ENCODE measurements at places on chromosomes 4 and X.

GRCh38 chr4:173242466-173243250 is 74.0 kb downstream of the GALNT7 start:
- no peak overlapping the region for H3K4me3 ChIP-seq
- H3K27ac ChIP-seq, result no peak overlapping the region
- H3K4me1 ChIP-seq, result peaks cover 4% of the 10 kb centered on the region
- no peaks in the 10 kb centered on the region for H3K27me3 ChIP-seq
- H3K36me3 ChIP-seq, result no peaks in the 10 kb centered on the region
- DNase-seq, result no peak

- H3K27me3 ChIP-seq, result peaks cover 28% of the 10 kb centered on the region
- peaks cover 3% of the 10 kb centered on the region for H3K4me1 ChIP-seq
- DNase-seq, result no peak
Observed at GRCh38 chr4:139847602-139848001, 182.0 kb downstream of the MGST2 start.

GRCh38 chr4:74056114-74056857 is 17.8 kb upstream of the CXCL3 start:
- H3K4me1 ChIP-seq, result no peaks in the 10 kb centered on the region
- no peak overlapping the region for H3K4me3 ChIP-seq
- no peak for DNase-seq
- no peaks in the 10 kb centered on the region for H3K27me3 ChIP-seq

GRCh38 chr4:76011018-76011670 is 3.8 kb upstream of the CXCL9 start:
- no peak overlapping the region for H3K4me3 ChIP-seq
- no peak overlapping the region for H3K27ac ChIP-seq
- DNase-seq, result no peak
- peaks cover 5% of the 10 kb centered on the region for H3K36me3 ChIP-seq
- peaks cover 8% of the 10 kb centered on the region for H3K27me3 ChIP-seq

- no peak for DNase-seq
- H3K4me1 ChIP-seq, result peaks cover 4% of the 10 kb centered on the region
- H3K36me3 ChIP-seq, result no peaks in the 10 kb centered on the region
- no peak overlapping the region for H3K27ac ChIP-seq
Observed at GRCh38 chrX:101357166-101357795, 8.7 kb upstream of the TIMM8A start.

GRCh38 chrX:155577682-155578081 is 35.1 kb downstream of the TMLHE start:
- peak; percentile 15 for DNase-seq
- peaks cover 4% of the 10 kb centered on the region for H3K36me3 ChIP-seq
- no peaks in the 10 kb centered on the region for H3K27me3 ChIP-seq
- no peak overlapping the region for H3K27ac ChIP-seq

- no peak overlapping the region for H3K4me3 ChIP-seq
- H3K4me1 ChIP-seq, result no peaks in the 10 kb centered on the region
- no peak for DNase-seq
- H3K27ac ChIP-seq, result no peak overlapping the region
- peaks cover 44% of the 10 kb centered on the region for H3K27me3 ChIP-seq
Observed at GRCh38 chr4:76386566-76387305, 34.2 kb downstream of the CCDC158 start.

Data from activated CD4-positive, alpha-beta memory T cell treated with anti-CD3 and anti-CD28 coated beads, Interleukin-2, amount 10 ng/mL, durations not matched to agents 7 days and 5 days (primary cell).